Left lung (tissue), 14 donors: ENCODE measurements at places on chromosomes 11 and 22. TPM values are rescaled to one million over a fixed set of nuclear protein-coding genes. Genes with fewer than 3 reads are reported as not detected.
A peak's percentile ranks its signal among the peaks of the same experiment; 100 is the strongest.

GRCh38 chr11:70072861-70073755, 5.0 kb upstream of the ANO1 start:
- H3K27ac ChIP-seq, result no peak overlapping the region
- H3K4me1 ChIP-seq, result no peaks in the 10 kb centered on the region
- no peak overlapping the region for H3K4me3 ChIP-seq
- H3K36me3 ChIP-seq, result no peaks in the 10 kb centered on the region
- DNase-seq, result no peak

DNA sequence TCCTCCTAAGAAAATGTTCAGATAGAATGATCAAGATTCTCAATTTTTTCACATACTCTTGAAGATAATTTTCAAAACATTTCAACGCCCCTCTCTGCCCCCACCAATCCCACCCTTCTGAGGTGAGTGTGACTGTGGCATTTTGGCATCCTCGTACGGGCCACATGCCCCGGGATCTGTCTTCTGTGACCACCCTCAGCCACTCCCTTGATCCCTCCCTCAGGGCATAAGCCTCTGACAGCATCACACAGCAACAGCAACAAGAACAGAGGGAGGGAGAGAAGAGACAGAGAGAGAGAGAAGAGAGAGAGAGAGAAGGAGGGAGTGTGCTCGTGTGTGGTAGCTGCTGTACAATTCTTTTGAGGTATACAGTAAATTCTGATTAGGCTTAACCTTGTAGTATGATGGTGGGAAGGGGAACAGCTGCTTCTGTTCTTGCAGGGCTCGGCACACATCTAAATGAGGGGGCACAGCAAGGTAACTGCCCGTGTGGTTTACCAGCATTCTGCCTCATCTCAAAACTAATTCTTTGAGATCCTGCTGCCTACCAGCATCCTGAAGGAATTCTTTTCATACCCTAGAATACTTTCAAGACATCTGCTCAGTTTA, 21.4 kb downstream of the SCUBE2 start:
- H3K27ac ChIP-seq, result no peak overlapping the region
- H3K4me3 ChIP-seq, result no peak overlapping the region
- H3K4me1 ChIP-seq, result no peaks in the 10 kb centered on the region
- no peaks in the 10 kb centered on the region for H3K36me3 ChIP-seq
- no peaks in the 10 kb centered on the region for H3K27me3 ChIP-seq
- no peak for DNase-seq

GRCh38 chr22:22128440-22128839, 116.1 kb upstream of the VPREB1 start:
- no peak for DNase-seq
- H3K27me3 ChIP-seq, result no peaks in the 10 kb centered on the region
- H3K4me1 ChIP-seq, result no peaks in the 10 kb centered on the region
- H3K36me3 ChIP-seq, result no peaks in the 10 kb centered on the region
- H3K27ac ChIP-seq, result no peak overlapping the region
- no peak overlapping the region for H3K4me3 ChIP-seq

- no peaks in the 10 kb centered on the region for H3K27me3 ChIP-seq
- no peaks in the 10 kb centered on the region for H3K36me3 ChIP-seq
- no peaks in the 10 kb centered on the region for H3K4me1 ChIP-seq
- H3K27ac ChIP-seq, result no peak overlapping the region
- no peak overlapping the region for H3K4me3 ChIP-seq
Observed at GRCh38 chr11:93933230-93933629, 82.8 kb upstream of the VSTM5 start.

DNA sequence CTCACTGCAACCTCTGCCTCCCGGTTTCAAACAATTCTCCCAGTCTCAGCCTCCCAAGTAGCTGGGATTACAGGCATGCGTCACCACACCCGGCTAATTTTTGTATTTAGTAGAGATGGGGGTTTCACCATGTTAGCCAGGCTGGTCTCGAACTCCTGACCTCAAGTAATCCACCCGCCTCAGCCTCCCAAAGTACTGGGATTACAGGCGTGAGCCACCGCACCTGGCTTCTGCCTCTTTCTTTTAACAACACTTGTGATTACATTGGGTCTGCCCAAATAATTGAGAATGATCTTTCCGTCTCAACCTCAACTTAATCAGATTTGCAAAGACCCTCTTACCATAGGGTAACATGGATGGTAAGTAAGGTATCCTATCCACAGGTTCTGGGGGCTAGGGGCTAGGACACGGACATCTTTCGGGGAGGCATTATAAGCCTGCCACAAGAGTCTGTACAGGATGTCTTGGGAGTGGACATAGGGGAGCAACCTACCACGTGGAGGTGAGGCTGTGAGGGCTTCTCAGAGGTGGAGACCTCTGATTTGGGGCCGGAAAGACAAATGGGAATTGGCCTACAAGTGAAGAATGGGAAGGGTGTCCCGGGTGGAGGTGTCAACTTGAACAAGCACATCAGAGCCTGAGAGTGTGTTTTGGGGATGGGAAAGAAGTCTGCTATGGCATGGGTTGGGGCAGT, 2.7 kb upstream of the CBX6 start:
- H3K4me3 ChIP-seq, result no peak overlapping the region
- H3K27ac ChIP-seq, result no peak overlapping the region
- peaks cover 1% of the 10 kb centered on the region for H3K36me3 ChIP-seq
- H3K27me3 ChIP-seq, result no peaks in the 10 kb centered on the region
- no peak for DNase-seq

DNA sequence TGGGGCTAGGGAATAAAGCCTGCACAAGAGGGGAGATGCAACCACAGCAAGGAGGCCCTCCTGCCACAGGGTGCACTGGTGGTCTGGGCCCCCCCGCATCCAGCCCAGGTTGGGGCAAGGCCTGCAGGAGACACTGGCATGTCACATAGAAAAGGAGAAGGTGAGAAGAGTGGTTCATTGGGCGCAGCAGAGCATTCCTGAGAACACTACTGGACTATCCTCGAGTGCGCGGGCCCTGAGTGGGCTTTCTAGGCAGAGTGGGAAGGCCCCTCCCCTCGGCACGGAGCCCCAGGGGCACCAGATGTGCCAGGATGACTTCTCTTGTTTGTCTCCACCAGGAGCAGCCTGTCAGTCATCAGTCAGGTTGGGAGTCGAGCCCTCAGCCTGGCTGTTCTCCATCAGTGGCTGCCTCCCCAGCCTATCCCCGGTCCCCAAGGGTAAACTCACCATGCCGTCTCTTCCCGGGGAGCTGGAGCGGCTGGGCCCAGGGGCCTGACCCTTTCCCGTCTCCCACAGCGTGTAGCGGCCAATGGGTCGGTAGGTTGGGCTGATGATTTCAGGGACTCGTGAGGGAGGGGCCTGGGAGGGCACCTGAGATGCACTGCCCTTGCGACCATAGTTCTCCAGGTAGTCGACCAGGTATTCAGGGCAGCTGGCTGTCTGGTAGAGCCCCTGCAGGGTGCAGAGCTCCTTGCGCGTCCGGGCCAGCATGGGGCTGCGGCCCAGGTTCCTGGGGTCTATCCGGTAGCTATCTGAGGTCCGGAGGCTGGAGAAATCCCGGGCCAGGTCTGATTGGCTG, 9.0 kb downstream of the USP2 start:
- H3K4me3 ChIP-seq, result no peak overlapping the region
- DNase-seq, result no peak
- H3K27ac ChIP-seq, result no peak overlapping the region
- no peaks in the 10 kb centered on the region for H3K36me3 ChIP-seq

- peaks cover 14% of the 10 kb centered on the region for H3K4me1 ChIP-seq
- H3K36me3 ChIP-seq, result no peaks in the 10 kb centered on the region
- H3K27ac ChIP-seq, result peak overlapping the region; percentile 72
- H3K27me3 ChIP-seq, result peaks cover 18% of the 10 kb centered on the region
- H3K4me3 ChIP-seq, result no peak overlapping the region
Observed at GRCh38 chr22:46377525-46378425, 42.3 kb downstream of the TRMU start.

DNA sequence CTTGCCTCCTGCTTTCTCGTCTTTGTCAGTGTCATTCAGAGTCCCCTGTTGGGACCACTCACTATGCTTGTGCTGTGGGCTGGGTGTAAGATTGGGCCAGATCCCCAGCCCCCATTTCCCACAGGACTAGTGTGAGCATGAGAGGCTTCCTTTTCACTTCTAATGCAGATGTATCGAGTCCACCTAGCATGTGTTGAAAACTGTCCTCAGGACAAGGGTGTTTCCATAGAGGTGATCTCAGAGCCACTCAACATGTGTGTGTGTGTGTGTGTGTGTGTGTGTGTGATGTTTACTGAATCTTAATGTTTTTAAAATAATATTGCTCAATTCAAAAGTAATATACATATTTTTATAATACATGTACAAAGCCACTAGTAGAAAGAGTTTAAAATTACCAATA, 11.4 kb upstream of the CD44 start:
- no peaks in the 10 kb centered on the region for H3K4me1 ChIP-seq
- no peaks in the 10 kb centered on the region for H3K36me3 ChIP-seq
- H3K4me3 ChIP-seq, result no peak overlapping the region
- no peak overlapping the region for H3K27ac ChIP-seq

DNA sequence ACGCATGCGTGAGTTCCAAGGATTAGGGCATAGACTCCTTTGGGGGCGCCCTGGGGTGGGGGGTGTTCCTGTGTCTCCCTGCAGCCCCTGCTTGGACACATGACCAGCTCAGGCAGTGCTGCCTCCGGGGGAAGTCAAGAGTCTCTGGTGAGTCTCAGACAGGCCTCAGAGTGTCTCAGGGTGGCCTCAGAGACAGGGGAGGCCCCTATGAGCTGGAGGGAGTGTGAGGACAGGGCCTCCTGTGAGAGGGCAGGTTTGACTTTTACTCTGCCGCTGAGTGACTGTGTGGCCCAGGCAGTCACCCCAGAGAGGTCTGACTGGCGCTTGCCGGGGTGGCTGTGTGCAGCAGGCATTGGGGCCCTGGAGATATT, 41.2 kb upstream of the KCNQ1OT1 start:
- no peaks in the 10 kb centered on the region for H3K27me3 ChIP-seq
- H3K4me3 ChIP-seq, result no peak overlapping the region
- no peaks in the 10 kb centered on the region for H3K36me3 ChIP-seq
- H3K4me1 ChIP-seq, result no peaks in the 10 kb centered on the region

DNA sequence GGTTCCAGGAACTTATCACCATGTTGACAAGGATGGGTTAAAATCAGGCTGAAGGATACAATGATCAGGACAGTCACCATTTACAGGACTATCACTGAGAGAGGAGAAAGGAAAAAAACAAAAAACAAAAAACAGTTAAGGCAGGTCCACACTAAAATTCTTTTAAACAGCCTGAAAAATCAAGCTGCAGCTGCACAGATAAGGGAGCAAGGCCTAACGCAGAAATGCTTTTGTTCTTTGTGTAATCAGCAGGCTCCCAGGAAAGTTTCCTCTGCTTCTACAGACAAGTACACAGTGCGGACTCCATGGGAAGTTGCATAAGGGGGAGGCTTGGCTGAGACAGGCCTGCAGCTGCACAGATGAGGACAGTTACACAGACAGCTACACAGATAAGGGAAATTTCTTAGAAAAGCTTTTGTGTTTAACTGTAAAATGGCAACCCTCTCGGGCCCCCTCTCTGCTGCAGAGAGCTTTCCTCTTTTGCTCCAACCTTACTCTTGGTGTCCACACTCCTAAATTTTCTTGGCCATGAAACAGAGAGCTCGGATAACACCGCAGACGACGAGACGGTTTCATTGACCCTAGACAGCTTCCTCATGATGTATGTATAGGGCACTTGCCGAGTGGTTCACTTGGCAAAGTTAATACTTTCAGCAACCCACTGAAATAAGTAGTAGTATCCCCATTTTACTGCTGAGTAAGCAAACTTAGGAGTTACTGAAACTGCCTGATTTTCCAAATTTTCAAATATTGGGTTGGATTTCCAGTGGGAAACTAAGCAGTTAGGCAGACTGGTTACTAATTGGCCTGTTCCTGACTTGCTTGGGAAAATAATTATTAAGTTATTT, 45.5 kb downstream of the PIWIL3 start:
- H3K27ac ChIP-seq, result no peak overlapping the region
- H3K27me3 ChIP-seq, result no peaks in the 10 kb centered on the region
- H3K4me3 ChIP-seq, result no peak overlapping the region

DNA sequence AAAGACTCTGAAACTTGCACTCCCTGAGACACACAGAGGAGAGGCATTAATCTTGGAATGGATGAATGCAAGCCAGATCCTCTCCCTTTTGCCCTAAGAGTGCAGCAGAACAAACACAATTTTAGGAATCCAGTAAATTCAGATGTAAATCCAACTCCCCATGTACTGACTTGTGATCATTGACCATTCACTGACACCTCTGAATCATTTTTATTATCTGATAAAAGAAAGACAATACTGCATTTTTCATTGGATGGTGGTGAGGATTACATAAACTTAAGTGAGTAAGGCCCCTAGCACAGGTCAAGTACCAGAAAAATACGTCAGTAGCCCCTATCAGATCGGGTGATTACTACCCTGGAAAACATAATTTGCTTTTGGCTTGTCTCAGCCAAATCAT, 782.9 kb upstream of the API5 start:
- no peaks in the 10 kb centered on the region for H3K36me3 ChIP-seq
- H3K4me1 ChIP-seq, result no peaks in the 10 kb centered on the region
- peaks cover 14% of the 10 kb centered on the region for H3K27me3 ChIP-seq
- no peak for DNase-seq

DNA sequence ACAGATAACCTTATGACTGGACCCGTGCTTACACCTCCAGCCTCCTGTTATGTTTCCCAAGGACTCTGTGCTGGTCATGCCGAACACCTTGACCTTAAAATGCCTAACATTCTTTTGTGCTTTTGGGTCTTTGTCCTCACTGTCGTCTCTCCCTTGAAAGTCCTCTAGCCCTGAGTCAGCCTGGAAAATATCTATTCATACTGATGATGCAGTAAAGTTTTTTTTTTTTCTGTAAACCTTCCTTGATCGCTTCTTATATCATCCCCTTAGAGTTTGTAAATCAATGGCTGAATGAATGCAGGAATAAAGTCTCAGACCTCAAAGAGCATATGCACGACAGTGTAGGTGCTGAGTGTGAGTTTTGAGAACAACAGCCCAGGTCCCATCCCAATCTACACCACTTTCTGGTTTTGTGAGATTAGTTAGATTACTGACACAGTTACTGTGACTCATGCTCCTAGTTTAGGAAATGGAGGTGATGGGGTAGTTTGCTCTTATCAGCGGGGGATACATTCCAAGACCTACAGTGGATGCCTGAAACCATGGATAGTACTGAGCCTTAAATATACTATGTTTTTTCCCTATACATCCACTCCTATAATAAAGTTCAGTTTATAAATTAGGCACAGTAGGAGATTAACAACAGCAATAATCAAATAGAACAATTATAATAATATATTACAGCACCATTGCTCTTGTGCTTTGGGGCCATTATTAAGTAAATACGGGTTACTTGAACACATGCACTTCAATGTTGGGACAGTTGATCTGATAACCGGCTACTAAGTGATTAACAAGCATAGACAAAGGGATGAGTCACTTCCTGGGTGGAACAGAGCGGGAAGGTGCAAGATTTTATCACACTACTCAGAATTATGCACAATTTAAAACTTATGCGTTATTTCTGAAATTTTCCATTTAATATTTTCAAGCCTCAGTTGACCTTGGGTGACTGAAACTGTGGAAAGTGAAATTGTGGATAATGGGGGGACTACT, 8.6 kb downstream of the TCN1 start:
- no peak for DNase-seq
- no peaks in the 10 kb centered on the region for H3K4me1 ChIP-seq
- H3K27me3 ChIP-seq, result no peaks in the 10 kb centered on the region
- H3K4me3 ChIP-seq, result no peak overlapping the region
- no peaks in the 10 kb centered on the region for H3K36me3 ChIP-seq

GRCh38 chr11:111793863-111794262, 27.7 kb upstream of the PPP2R1B start:
- no peak overlapping the region for H3K27ac ChIP-seq
- no peaks in the 10 kb centered on the region for H3K27me3 ChIP-seq
- DNase-seq, result no peak
- no peaks in the 10 kb centered on the region for H3K36me3 ChIP-seq

The OSM gene
- total RNA-seq, result 6.3 TPM

The SLC3A2 gene
- 228 TPM for total RNA-seq

The PTS gene
- 28.4 TPM for total RNA-seq

The LINC01488 gene
- not detected for total RNA-seq

The CCDC116 gene
- total RNA-seq, result 1.1 TPM

The NXPE2 gene
- total RNA-seq, result not detected
